HCT116 (cell line): ENCODE measurements at places on chromosomes 12 and 14. TPM values are rescaled to one million over a fixed set of nuclear protein-coding genes. Genes with fewer than 3 reads are reported as not detected.

FGD6 gene
- 18.2 TPM for total RNA-seq

AGAP2 gene
- 15.8 TPM for total RNA-seq

TAS2R42 gene
- total RNA-seq, result not detected

ADAM21 gene
- 0.98 TPM for total RNA-seq

RIMBP2 gene
- total RNA-seq, result not detected

DNA sequence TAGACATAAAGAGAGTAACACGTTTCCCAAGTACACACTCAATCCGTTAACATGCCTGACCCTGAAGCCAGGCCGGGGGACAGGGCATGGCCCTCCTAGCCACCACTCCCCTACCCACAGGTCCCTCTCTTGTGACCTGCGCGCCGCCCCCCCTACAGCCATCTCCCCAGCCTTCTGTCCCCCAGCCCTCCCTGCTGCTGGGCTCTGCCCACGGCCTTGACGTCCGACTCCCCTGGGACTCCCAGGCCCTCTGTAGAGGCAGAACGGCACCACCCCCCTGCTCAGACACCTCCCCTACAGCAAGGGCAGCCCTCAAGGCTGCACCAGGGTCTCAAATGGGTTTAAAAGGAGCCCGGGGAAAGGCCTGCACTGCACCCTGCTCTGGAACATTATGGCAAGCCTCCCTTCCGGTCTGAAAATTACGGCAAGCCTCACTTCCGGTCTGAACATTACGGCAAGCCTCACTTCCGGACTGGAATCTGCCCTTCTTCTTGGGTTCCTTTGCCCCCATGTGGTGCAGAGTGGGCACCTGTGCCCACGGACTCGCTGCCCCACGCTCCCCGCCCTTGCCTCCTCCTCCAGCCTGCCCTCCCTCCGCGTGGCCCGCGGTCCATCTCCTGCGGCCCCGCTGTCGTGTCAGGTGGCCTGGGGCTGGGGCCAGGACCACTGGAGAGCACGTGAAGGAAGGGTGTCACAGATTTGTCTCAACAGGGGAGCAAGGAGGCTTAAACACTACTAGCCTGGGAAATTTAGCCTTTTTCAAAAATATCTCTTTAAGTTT, 77.6 kb downstream of the MOK start:
- DNase-seq, result no peak

DNA sequence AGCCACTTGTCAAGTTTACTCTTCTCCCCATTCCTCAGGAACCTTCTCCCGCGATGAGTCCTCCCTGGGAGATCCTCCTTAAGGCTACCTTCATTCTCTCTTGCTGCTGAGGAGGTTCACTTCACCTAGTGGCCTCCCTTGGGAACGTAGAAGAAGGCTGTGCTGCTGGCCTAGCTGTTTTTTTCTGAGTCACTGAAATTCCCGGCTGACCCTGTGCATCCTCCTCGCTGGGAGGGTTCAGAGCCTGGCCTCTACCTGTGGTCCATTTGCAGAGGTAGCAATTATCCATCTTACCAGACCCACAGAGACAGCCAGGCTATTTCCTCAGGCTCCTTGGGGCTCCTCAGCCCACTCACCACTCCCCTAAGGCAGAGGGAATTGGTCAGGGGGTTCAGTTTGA, 4.6 kb downstream of the KRT82 start:
- no peak for DNase-seq

DNA sequence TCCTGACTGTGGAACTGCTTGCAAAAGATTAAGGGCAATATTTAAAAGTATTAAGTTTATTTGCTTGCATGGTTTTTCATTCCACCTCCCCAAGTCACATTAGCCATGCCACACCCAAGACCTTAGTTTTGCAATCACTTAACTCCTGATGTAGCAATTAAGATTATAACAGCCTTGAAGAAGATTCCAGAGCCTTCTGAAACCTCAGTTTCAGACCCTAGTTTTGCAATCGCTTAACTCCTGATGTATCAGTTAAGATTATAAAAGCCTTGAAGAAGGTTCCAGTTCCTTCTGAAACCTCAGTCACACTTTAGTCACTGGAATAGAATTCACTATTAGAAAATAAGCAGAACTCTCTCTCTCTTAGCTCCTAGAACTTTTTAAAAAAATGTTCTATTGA, 42.7 kb upstream of the DCN start:
- DNase-seq, result no peak

- no peak for DNase-seq
Measured at GRCh38 chr14:95522556-95522955, 6.1 kb upstream of the SYNE3 start.

DNA sequence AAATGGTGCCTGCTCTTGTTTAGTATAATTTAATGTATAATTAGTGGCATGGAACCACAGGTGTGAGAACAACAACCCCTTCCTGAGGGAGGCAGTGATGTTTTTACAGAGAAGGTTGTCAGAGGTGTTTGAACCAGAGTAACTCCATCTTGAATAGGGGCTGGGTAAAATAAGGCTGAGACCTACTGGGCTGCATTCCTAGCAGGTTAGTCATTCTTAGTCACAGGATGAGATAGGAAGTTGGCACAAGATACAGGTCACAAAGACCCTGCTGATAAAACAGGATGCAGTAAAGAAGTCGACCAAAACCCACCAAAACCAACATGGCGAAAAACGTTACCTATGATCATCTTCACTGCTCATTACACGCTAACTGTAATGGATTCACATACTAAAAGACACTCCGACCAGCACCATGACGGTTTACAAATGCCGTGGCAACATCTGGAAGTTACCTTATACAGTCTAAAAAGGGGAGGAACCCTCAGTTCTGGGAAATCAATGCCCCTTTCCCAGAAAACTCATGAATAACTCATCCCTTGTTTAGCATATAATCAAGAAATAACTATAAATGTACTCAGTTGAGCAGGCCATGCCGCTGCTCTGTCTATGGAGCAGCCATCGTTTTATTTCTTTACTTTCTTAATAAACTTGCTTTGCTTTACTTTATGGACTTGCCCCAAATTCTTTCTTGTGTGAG, 47.8 kb upstream of the LTA4H start:
- no peak for DNase-seq

- no peak for DNase-seq
Measured at GRCh38 chr14:33631441-33631840, 319.4 kb downstream of the EGLN3 start.

DNA sequence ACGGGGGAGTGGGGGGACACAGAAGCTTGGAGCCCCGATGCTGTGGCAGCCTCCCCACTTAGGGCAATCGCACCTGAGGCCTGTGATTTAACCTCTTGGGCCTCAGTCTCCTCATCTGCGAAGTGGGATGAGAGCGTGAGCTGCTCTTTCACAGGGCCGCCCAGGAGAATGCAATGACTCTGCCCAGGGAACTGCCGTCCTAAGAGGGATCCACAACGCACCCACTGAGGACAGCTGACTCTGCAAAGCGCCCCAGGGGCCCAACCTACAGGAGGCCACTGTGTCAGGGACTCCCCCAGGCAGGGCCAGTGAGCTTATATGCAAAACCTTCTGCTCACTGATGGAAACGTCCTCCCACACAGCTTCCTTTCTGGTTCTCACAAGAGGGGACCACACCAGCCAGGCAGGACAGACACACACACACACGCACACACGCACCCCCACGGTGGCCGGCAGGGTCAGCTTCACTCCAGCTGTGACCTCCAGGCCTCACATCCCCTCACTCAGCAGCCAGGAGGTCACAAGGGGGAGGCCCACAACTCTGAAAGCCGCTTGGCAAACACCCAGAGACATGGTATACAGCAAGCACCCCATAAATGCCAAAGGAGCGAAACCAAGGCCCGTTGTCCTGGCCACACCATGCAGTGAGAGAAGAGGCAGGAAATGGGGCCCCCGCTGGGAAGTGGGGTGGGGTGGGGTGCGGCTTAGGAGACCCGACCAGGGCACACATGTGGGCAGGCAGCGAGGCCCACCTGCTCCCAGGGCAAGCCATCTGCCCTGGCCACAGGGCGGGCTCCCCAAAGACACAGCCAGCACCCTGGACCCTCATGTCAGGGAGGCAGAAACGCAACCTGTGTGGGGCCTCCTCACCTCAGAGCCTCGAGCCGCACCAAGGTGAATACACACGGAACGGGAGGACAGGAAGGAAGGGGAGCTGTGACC, 73.3 kb downstream of the NCOR2 start:
- no peak for DNase-seq

DNA sequence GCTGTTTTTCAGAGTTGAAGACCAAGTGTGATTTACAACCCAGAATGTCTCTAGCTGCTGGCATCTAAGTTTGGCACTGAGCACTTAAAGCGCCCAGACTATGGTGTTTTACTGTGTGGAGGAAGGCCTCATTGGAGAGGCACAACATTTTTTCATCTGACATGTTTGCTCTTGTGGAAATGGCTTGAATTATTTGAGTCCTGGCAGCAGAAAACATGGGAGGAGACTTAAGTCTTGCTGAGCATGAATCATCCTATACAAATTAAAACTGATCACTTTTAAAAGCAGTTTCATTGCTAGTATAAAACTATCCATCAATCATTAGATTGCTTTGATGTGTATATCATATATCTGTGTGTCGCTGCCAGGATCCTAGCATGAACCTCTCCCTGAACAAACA, 85.9 kb upstream of the REP15 start:
- DNase-seq, result peak; percentile 26

GRCh38 chr12:13251521-13251920, 55.0 kb downstream of the EMP1 start:
- DNase-seq, result no peak

DNA sequence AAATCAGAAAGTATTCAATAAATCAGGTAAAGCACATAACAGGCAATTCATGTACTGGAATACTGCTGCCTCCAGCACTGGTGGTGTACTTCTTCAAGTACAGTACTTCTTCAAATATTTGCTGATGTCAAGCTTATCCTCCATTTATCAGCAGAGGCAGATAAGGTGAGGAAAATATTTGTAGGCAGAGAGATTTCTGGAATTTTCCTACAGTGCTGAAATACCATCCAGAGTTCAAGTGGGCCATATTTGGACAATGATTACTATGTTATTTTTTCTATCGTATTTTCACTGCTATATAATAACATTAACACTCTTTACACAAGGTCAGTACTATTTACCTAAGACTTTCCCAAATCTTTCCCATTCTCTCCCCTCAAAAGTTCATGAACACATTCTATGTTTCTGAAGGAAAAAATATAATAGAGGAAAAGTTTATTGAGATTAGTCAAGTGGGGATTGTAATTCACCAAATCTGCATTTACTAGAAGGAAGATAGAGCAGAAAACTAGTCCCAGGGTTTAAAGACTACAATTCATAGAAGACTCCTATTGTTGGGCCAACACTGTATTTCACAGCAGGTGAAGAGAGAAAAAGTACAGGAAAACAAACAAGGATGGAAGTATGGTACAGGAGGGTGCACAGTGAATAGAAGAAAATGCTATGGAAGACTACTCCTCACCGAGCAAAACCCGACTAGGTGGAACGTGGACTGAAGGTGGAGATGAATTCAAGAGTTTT, 141.1 kb downstream of the PAWR start:
- no peak for DNase-seq

DNA sequence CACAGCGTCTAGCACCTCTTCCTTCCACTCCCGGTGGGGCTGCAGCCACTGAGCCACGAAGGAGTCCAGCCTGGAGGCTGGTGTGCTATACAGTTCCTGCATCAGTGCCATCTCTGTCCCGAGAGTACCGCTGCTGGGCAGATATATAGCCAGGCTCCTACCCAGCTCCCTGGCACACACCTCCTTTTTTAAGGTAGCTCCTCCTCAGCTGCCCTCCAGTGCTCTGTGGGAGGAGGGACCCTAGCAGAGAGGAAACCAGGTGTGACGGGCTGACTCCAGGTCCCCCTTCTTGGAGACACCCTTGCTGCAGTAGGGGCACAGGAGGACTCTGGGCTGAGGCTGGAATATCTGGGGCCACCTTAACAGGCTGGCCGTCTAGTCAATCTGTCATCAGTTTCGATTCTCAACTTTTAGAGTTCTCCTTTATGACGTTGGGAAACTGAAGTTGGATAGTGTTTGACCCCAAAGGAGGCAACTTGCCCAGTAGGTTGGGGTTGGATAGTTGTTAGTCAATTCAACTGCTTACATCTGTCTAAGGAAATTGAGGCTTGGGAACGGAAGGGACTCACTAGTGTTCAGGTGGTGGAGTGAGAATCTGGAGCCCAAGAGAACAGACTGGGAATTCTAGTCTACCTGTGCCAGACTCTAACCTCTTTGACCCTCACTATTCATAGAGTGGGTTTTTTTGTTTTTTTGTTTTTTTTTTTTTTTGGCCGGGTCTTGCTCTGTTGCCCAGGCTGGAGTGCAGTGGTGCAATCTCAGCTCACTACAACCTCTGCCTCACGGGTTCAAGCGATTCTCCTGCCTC, at the start of gene OASL:
OASL (minus strand) TSS at position 386 of the 808 bp plus-strand sequence; CDS start at position 111, 275 bp downstream.
- no peak for DNase-seq

- DNase-seq, result no peak
Measured at GRCh38 chr12:53596920-53597363, 29.2 kb downstream of the ATF7 start.

DNA sequence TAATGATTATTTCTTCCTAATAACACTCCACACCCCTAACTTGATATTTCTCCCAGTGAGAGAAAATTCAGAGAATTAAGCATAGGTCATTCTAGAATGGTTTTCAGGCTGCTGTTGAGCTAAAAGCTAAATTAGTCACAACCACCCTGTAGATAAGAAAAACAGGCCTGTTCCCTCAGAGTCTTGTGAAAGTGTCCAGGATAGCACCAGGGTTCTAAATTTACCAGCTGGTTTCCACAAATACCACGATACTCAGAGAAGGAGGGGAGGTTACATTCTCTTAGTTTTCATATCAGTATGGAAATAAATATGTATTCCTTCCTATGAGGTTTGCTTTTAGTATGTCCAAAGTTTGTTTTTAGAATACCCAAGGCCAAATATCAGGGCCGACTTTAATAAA, 66.0 kb upstream of the YARS2 start:
- no peak for DNase-seq

DNA sequence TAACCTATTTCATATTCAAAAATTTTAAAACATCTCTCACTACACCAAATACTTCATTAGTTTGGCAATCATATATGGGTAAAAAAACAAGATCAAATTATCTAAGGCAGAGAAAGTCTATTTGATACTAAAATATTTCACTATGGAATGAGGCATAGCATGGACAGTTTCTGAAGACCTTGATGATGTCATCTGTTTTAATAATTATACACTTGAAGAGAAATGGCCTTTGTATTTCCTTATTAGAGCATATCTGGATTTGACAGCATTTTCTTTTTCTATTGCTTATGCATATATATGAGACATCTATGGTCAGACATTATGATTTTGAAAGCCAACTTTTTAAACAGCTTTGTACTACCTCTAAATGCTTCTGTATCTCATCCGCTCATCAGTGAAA, 88.6 kb downstream of the DDHD1 start:
- no peak for DNase-seq
